ENCODE measurements at places on chromosomes 6 and 20. TPM values are rescaled to one million over a fixed set of nuclear protein-coding genes. Genes with fewer than 3 reads are reported as not detected.

DNA sequence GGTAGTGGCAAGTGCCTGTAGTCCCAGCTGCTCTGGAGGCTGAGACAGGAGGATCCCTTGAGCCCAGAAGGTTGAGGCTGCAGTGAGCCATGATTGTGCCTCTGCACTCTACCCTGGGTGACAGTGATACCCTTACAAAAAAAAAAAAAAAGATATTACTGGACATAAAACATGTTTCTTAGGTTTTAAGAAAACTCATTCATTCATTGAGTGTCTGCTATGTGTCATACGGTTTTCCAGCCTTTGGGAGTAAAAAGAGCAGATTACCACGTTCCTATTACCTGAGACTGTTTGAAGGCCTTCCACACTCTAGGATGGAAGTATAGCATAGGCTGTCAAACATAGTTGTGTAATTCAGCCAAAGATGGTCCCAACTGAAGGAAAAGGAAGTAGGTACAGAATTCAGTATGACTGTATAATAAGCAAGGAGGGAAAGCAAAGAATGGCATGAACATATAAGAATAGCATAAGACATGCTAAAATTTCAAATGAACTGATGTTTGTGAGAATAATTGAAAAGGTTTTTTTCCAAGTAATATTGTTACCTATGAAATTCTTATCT lies 22.0 kb downstream of the STXBP5 start:
- no peak overlapping the region for H3K4me3 ChIP-seq
- no peaks in the 10 kb centered on the region for H3K4me1 ChIP-seq
- no peaks in the 10 kb centered on the region for H3K27me3 ChIP-seq
- no peaks in the 10 kb centered on the region for H3K36me3 ChIP-seq
- no peak for DNase-seq

- H3K27ac ChIP-seq = no peak overlapping the region
- H3K4me1 ChIP-seq = no peaks in the 10 kb centered on the region
- H3K4me3 ChIP-seq = no peak overlapping the region
- DNase-seq = no peak
These were observed 75.1 kb downstream of the SNX9 start for GRCh38 chr6:157898169-157898568.

GRCh38 chr20:23097636-23098580 lies 11.8 kb upstream of the CD93 start:
- no peak overlapping the region for H3K27ac ChIP-seq
- H3K27me3 ChIP-seq = peaks cover 7% of the 10 kb centered on the region
- no peaks in the 10 kb centered on the region for H3K4me1 ChIP-seq

GRCh38 chr6:141744971-141745370 lies 387.8 kb upstream of the GJE1 start:
- no peaks in the 10 kb centered on the region for H3K36me3 ChIP-seq
- no peaks in the 10 kb centered on the region for H3K4me1 ChIP-seq
- peak; percentile 53 for DNase-seq
- no peak overlapping the region for H3K4me3 ChIP-seq
- H3K27me3 ChIP-seq = no peaks in the 10 kb centered on the region
- no peak overlapping the region for H3K27ac ChIP-seq

GRCh38 chr6:141580988-141581552 lies 551.7 kb upstream of the GJE1 start:
- DNase-seq = peak; percentile 94
- H3K27ac ChIP-seq = no peak overlapping the region
- H3K4me1 ChIP-seq = no peaks in the 10 kb centered on the region
- H3K27me3 ChIP-seq = no peaks in the 10 kb centered on the region
- H3K36me3 ChIP-seq = no peaks in the 10 kb centered on the region
- no peak overlapping the region for H3K4me3 ChIP-seq

DNA sequence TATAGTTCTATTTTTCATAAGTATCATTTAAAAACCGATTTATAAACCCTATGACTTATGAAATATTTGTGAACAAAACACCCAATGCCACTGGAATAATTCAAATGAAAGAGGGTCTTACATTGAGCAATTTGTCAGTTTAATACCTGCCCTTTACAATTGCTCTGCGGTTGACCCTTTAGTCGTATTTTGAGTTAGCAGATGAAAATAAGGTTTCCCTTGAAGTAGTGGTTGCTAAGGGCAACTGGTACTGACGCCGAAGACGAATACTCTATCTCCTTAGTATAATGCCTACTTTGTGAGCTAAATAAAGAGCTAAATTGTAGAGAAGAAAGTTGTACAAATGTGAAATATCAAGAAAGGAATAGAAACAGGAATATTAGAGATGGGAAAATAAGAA lies 69.4 kb downstream of the KCNQ5 start:
- H3K27ac ChIP-seq = no peak overlapping the region
- no peaks in the 10 kb centered on the region for H3K4me1 ChIP-seq
- no peaks in the 10 kb centered on the region for H3K36me3 ChIP-seq
- H3K4me3 ChIP-seq = no peak overlapping the region
- no peaks in the 10 kb centered on the region for H3K27me3 ChIP-seq
- DNase-seq = no peak

GRCh38 chr20:19834287-19834686 lies 76.2 kb downstream of the RIN2 start:
- no peak overlapping the region for H3K27ac ChIP-seq
- no peak for DNase-seq
- no peak overlapping the region for H3K4me3 ChIP-seq
- H3K27me3 ChIP-seq = no peaks in the 10 kb centered on the region

The BPIFB4 gene
- not detected for total RNA-seq

The ADGRG6 gene
- 89.2 TPM for total RNA-seq
